ENCODE measurements at places on chromosomes 3 and 15.

GRCh38 chr3:110383356-110383755 lies 688.3 kb upstream of the NECTIN3 start:
- no peak for DNase-seq

- no peak for DNase-seq
Measured at GRCh38 chr3:186128158-186128557, 19.3 kb upstream of the ETV5 start.

DNA sequence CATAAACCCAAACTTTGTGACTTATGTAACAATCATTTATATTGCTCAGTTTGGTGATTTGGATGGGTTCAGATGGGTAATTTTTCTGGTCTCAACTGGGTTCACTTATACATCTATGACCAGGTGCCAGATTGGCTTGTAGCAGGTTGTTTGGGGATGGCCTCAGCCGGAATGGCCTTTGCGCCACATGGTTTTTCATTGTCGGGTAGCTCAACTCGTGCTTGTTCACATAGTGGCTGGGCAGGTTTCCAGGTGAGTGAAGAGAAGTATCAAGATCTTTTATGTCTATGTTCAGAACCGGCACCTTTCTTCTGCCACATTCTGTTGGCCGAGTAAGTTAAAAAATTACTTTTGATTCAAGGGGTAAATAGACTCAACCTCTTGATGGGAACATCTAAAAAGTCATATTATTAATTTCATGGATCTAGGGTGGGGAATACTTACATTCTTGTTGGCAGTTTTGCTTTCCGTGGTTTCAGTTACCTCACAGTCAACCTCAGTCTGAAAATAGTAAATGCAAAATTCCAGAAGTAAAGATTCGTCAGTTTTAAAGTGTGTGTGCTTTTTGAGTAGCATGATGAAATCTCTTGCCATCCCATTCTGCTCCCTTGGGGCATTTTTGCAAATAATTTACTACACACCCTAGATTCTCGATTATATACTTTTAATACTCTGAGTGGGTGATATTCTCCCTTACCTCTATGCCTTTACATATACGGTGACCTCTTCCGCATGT lies 745.7 kb upstream of the CCDC54 start:
- no peak for DNase-seq

DNA sequence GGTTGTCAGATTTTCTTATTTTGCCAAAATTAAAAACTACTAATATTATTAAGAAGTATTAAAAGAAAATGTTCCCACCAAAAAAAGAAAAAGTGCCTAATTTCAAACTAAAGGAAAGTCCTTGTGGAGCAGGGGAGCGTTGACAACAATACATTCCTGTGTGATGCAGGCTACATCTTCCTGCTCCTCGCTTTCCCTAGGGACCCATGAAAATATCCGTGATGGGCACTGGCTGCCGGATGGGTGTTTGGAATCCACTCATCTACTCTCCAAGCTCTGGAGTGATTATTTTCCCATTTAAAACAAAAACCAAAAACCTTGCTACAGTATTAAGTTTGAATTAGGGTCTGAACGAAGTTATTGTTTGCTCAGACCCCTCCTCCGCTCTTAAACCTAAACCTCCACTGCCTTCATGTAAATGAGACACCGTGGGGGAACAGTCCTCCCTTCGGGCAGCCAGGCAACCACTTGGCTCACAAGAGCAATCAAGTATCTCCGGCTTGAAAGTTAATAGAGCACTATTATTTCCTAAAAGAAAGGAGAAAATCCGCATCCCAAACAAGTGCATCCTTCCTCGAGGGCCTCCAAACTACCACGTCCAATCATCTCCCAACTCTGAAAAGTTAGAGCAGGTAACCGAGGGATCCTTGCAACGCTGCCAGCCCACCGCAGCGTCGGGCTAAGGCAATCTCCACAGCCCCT lies 1.5 kb downstream of the ITGB5 start:
- no peak for DNase-seq

- DNase-seq: no peak
Measured at GRCh38 chr3:100136921-100137320, 22.6 kb upstream of the FILIP1L start.

DNA sequence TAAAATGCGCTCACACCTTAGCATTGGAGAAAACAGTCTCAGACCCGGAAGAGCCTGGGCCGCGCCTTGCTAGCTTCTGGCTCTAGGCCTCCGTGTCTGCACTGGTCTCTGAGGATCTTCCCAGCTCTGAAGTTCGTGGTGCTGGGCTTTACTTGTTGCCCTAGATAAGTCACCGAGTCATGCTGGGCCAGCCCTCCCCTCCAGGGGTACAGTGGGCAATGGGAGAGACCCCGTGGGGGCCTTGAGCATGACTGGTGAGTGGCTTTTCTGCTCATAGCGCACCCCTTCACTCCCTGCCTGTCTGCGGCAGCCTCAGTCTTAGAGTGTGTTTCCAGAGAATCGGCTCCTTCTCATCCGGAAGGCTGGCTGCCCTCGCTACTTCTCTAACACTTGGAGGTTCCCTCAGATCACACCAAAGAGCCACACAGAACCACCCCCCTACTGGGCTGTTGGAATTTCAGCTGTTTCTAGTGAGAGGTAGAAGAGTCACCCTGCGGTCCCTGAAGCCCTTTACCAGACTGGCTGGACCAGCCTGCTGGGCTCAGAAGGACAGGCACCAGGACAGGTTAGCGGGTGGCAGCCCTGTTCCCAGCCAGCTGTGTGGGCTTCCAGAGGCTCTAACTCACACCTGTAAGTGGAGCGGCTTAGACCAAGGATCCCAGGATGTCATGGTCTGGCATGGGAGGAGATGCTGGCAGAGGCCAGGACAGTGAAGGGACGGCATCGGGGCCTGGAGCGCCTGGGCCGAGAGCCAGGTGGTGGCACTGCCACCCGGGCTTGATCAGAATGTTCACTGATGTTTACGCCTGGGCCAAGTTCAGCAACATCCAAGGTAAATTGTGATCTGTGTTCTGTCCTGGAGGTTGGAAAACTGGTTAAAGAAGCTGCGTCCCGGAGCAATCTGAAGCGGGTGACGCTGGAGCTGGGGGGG lies 17.9 kb downstream of the ALDH1A3 start:
- DNase-seq: no peak

DNA sequence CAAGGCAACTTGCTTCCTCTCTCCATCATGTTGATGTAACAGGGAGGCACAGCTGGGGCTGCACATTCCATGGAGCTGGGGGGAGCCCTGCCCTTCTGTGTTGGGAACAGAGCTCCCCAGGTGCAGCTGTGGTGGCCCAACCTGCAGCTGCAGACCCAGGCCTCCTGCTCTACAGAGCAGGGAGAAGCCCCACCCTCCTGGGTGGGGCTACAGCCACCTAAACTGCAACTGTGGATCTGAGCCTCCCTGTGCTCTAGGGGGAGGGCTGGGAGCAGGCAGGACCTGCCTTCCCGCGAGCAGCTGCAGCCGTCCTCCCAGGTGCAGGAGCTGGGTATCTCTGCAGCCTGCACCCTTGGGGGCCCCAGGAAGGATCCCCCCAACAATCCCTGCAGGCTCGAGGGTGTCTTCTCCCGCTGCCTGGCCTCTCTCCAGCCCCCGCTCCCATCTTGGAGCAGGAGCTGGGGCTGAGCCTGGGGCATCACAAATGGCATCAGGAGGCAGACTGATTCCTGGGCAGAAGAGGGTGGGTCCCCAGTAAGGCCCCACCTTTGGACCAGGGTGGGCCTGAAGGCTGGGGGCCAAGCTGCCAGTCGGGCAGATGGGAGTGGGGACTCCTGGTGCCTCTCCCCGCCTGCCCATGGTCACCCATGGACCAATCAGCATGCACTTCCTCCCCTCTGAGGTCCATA lies 7.4 kb downstream of the LRRC58 start:
- DNase-seq: no peak

DNA sequence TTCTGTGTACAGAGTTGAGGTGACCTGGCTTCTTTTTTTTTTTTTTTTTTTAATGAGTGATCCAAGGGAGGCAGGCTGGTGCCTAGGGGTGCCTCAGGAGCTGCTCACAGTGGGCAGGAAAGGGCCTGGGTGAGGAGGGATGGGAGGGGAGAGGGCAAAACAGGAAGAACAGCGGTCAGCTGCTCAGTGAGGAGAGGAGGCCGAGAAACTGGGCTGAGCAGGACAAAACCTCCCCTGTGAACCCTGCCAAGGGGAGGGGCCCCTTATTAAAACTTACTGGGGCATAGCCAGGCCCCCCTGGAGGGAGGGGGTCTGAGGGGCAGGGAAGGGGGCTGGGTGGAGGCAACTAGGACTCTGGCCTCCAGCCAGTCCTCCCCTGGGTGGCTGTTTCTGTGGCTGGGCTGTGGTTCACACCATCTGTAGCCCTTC lies 3.5 kb downstream of the PLEKHO2 start:
- peak; percentile 64 for DNase-seq

DNA sequence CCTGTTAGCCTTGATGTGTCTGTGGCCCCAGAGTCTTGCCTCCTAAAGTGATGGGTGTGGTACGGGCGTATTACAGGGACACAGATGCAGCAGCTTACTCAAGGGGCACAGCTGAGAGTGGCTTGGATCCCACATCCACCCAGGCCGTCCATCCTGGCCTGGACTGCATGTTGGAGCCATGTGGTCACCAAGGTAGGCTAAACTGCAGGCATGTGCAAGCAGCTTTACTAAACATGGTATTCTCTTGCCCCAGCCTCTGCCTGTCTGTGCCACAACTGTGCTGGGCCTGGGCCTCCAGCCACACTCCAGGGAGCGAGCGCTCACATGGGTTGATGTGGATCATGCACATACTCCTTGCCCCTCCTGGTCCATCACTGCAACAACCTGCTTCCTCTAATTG lies 6.1 kb upstream of the GPR62 start:
- DNase-seq: no peak

DNA sequence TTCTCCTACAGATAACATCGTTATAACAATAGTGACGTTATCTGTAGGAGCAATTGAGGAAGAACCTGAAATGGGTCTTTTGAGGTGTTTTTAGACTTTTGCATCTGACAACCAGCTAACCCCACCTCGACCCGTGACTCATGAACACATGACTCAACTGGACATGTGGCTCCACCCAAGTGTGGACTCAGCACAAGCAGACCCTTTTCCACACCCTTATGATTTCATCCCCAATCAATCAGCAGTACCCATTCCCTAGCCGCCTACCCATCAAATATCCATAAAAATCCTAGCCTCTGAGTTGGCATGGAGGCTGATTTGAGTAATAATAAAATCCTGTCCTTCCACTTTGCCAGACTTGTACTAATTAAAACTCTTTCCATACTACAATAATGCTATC lies 255.4 kb downstream of the ARPP21 start:
- DNase-seq: no peak

DNA sequence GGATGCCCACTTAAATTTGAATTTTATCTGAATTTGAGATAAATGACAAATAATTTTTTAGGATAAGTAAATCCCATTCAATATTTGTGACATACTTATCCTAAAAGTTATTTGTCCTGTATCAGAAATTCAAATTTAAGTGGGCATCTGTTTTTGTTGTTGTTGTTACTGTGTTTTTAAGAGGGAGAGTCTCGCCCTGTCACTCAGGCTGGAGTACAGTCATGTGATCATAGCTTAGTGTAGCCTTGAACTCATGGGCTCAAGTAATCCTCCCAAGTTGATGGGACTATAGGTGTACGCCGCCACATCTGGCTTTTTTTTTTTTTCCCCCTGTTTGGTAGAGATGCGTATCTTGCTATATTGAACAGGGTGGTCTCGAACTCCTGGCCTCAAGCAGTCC lies 283.0 kb downstream of the PTPRG start:
- no peak for DNase-seq

DNA sequence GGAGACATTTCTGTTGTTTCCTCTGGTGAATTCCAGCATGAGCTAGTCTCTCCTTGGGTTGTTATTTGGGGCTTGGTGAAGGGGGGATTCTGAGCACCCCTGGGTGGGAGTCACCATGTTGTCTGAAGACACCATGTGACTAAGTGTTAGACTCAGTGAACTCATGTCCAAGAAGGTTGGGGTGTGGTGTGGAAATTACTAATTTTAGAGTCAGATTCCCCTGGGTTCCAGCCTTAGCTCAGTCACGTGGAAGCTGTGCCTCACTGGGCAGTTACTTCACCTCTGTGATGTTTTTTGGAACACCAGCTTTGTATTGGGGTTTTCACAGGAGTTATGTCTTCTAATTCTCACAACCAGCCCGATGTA lies 171.5 kb downstream of the RPLP1 start:
- no peak for DNase-seq

GRCh38 chr3:149738876-149739275 lies 13.4 kb downstream of the COMMD2 start:
- DNase-seq: no peak

- DNase-seq: no peak
Measured at GRCh38 chr3:187735837-187736236, 9.4 kb downstream of the BCL6 start.

DNA sequence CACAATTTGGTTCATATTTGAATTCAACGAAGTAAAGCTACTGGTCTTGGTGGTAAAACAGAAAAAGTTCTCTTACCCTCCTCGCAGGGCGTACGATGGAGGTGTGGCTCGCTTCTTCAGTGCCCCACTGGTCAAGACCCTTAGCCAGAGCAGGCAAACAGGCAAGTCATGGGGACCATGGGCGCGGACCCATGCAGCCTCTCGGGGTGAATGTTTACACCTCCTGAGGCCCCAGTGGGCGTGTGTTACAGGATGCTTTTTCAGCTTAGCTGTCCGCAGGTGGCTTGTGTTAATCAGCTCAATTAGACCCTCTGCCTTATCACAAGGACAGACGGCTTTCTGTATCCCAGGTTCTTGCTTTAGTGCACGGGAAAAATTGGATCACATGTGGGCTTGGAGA lies 991.8 kb downstream of the GBE1 start:
- DNase-seq: no peak

DNA sequence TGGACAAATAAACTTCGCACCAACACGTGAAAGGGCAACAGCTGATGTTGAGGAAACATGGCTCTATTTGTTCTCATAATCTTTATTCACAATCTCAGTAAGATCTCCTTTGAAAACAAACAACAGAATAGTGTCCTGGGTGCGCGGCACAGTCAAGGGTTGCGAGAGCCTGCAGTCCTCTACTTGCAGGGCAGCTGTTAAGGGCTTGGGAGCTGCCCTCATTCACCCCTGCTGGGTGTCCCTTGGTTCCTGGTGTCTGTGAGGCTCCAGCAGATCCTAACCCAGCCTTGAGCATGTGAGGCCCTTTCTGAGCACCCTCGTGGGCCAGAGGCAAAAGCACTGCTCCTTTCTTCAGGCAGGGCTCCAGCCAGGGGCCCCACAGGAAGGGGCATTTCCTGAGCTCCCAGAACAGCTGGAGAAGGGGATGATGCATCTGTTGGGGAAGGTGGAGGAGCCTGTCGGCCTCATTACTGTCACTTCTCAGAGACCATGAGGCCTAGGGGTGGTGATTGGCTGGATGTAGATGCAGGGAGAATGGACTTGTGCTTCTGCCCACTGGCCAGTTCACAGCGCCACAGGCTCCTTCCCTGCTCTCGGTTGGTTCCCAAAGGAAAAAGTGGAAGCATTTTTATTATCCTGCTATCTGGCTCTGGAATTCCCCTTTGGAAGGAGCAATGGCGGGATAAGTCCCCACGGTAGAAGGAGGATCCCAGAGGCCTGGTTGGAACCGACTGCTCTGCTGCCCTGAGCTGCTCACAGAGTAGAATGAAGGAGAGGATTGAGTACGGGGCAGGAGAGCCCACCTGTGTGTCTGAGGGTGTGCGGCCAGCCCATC lies 51.9 kb upstream of the KLF13 start:
- DNase-seq: no peak
